Sciatic nerve (tissue), 2 donors: ENCODE measurements at places on chromosomes 7 and 10.

DNA sequence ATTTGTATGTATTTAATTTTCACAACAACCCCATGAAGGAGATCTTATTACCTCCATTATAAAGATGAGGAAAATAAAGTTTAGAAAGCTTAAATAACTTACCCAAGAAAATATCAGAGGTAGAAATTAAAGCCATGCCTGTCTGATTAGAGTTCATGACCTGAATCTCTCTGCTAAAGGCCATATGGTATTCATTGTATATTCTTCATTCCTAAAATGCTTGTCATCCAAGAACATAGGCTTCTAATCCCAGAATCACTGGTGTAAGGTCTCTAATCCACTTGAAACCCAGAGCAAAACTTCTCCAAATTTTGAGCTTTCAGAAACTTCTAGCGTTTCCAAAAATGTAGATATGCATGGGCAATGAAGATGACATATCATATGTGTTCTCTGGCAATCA, 72.3 kb upstream of the YAE1 start:
- DNase-seq = no peak

DNA sequence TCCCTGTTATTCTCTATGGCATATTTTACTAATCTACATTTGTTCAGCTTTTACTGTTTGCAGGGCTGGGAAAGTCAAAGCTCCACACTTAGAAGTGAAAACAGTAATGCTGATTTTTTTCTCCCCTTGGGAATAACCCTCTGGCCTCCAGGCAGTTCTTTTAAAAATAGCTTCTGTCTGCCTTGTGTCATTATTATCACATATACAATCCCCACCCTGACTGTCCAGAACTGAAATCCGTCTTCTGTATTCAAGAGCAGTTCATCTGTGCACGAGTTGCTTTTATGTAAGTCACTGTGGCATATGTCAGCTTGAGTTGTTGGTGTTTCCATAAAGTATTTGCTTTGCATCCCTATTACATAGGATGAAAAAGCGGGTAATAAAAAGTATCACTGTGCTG, 1221.1 kb upstream of the CELF2 start:
- no peak for DNase-seq

GRCh38 chr10:112376396-112376790, 2.5 kb downstream of the ACSL5 start:
- no peak for DNase-seq

- DNase-seq = no peak
These were observed 133.5 kb downstream of the ST7 start for GRCh38 chr7:117086788-117087187.

DNA sequence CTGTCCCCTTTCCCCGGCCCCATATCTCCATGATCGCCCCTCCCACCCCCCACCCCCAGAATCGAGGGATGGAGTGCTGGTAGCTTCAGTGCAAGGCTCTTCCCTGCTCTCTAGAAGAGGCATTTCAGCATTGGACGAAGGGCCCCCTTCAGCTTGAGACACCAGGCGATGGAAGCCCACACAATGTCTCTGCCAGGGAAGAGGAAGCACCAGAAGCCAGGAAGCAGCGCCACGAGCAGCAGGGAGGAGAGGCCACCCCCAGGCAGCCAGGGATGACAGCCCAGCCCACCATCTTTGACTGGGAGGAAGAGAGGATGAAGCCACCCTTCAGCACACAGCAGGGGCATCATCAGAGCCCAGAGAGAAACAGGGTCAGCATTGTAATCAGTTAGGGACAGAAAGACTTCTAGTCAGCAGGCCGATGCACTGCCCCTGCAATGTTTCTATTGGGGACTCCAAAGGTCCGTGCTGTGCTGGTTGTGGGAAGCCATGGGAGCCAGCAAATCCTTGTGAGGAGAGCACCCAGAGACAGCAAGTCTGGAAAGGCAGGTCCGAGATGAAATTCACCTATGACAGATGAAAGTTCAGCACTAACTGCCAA, 15.7 kb downstream of the TMEM72 start:
- no peak for DNase-seq

DNA sequence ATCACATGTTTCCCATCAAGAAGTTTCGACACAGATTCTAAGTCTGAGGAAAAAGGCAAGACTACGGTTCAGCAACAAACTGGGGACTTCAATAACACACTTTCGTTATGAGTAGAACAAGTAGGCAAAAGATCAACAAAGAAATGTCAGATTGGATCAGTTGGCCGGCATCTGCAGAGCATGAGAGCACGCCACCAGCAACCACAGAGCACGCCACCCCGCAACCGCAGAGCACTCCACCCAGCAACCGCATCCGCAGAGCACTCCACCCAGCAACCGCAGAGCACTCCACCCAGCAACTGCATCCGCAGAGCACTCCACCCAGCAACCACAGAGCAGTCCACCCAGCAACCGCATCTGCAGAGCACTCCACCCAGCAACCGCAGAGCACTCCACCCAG, 89.7 kb upstream of the FAM20C start:
- DNase-seq = no peak

DNA sequence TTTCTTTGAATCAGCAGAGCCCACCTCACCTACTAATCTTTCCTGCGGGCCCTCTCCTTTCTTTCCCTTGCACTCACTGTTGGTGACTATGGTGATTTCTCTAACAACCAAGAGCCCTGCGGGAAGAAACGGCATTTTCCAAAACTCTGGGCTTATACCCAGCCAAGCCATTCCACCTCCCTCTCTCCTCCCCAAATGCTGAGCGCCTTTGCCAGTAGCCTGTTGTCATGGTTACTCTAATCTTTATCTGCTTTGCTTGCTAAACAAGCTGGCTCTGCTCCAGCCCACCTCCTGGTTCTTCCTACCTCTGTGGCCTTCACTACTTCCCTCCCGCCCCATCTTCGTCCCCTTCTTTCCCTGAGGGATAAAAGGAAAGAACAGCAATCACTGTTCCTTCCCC, 86.7 kb downstream of the DGKI start:
- DNase-seq = no peak

DNA sequence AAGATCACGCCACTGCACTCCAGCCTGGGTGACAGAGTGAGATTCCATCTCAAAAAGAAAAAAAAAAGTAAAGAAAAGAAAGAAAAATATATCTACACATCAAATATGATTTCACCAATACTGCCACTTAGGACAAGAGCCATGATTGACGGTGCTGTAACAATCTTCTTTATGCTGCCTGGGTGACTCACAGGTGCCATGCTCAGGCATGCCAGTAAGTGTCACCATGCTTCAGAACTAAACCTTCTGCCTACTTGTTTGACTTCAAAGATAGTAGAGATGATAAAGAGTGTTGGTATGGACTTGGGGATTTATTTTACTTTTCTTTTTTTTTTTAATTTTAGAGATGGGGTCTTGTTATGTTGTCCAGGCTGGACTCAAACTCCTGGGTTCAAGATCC, 33.6 kb upstream of the DNMBP start:
- DNase-seq = no peak

DNA sequence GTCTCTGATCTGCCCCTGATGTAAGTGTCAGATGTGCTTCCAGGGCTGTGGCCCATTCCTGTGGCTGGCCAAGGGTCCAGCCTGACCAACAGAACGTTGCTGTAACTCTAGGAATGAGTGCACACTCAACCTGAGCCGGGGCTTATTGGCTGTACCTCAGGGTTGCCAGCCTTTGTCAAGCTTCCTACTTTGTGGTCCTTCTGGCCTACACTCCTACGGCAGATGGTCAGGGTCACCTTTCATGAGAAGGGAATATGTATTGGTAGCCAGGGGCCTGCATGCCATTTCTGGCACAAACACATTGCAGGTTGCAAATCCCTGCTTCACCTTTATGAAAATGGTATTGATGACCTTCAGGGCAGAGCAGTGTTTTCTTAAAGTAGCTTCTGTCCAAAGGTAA, 64.5 kb downstream of the MTURN start:
- no peak for DNase-seq

GRCh38 chr7:20409961-20410360, 79.3 kb downstream of the ITGB8 start:
- no peak for DNase-seq

DNA sequence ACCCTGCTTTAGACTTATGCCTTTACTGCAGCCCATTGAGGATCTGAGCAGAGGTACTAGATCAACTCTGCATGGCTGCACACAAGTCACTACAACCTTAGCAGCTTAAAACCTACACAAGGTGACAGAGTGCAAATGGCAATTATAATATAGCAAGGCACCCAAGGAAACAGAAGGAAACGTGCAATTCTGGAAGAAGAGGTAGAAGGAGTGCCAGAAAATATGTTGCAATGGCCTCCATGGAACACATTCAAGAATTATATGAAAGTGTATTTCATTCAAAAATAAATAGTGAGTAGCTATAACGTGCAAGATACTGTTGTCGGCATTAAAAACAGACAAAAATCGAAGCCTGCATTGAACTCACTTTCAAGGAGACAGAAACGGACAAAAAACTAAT, 2.9 kb upstream of the AKR1C8 start:
- no peak for DNase-seq

GRCh38 chr10:70381471-70382421, 679 bp downstream of the LRRC20 start:
- DNase-seq = peak; percentile 71

DNA sequence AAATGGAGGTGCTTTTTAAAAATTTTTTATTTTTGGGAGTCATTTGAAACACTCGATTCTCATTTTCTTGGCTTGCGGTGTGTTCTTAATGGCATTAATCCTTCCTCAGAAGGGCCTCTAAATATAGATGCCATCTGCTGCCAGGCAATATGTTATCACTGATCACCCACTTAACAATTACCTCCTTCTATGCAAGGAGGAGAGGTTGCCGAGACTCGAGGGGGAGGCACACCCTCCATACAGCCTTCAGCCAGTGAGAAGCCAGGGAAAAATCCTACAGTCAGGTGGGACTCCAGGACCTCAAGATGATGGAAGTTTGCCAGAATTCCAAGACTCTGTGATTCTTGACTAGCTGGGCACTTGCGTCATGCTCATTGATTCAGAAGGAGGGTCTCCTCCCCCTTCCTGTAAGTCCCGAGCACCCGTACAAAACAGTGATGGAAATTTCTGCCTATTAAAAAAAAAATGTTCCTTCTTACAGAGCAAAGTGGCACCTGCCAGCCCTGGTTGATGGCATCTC, 574.5 kb downstream of the TYW1 start:
- no peak for DNase-seq

GRCh38 chr7:1673581-1674118, 3.6 kb downstream of the ELFN1 start:
- peak; percentile 39 for DNase-seq

DNA sequence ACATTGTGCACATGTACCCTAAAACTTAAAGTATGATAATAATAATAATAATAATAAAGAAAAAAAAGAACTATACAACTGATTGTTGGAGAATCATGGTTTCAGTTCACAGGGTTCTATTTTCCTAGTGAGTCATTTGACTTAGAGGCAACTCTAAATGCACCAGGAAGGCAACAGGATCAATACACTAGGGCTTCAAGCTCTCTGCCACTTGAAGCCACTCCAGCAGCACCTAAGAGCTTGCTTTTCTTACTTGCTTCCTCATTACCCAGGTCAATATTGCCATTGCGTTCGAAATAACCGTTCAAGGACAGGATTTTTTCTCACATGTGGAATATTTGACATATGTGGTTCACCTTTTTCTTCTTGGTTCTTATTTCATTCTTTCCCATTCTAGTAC, 189.7 kb downstream of the GRM3 start:
- DNase-seq = no peak

DNA sequence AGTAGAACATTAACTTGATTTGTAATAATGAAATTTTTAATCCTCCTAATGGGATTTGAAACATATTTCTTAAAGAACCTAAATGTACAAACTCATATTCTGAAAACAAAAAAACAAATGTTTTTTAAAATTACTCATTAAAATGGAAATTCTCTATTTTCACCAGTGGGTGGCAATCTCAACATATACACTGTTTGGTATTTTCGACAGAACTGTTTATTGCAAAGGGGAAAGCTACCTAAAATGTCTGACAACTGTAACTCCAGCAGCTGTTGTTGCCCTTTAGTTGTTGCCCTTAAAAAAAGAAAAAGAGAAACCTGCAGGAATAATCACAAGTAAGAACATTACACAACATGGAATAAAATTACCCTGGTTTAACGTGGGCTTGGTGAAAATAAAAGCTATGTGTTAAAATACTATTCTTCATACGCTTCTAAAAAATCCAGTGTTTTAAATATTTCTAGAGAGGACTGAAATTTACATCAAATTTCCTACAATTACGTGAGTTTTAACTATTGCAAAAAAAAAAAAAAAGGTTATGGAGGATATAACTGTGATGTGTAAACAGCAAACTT, 54.5 kb downstream of the COL1A2 start:
- DNase-seq = no peak

- DNase-seq = no peak
These were observed 21.0 kb upstream of the ABI1 start for GRCh38 chr10:26881600-26882331.

- peak; percentile 37 for DNase-seq
These were observed 135.2 kb upstream of the UNC5B start for GRCh38 chr10:71077143-71077581.

GRCh38 chr10:77087366-77087765, 550.2 kb downstream of the KCNMA1 start:
- DNase-seq = no peak

DNA sequence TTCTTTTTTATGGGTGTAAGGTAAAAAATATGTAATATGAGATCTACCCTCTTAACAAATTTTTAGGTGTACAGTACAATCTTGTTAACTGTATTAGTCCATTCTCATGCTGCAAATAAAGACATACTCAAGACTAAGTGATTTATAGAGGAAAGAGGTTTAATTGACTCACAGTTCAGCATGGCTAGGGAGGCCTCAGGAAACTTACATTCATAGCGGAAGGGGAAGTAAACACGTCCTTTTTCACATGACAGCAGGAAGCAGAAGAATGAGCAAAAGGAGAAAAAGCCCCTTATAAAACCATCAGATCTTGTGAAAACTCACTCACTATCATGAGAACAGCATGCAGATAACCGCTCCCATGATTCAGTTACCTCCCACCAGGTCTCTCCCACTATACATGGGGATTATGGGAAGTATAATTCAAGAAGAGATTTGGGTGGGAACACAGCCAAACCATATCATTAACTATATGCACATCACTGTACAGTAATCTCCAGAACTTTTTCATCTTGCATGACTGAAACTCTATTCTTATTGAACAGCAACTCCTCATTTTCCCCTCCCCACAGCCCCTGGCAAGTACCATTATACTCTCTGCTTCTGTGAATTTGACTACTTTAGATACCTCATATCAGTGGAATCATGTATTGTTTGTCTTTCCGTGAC, 127.4 kb downstream of the WNT2 start:
- no peak for DNase-seq

- DNase-seq = no peak
These were observed 1.1 kb downstream of the AZGP1 start for GRCh38 chr7:99974681-99975080.
